ENCODE measurements at places on chromosomes 4 and X.

GRCh38 chr4:39565878-39566600 lies 38.8 kb upstream of the UGDH start:
- no peak for DNase-seq

- DNase-seq, result no peak
Observed at GRCh38 chr4:6056976-6057766, 38.9 kb upstream of the C4orf50 start.

DNA sequence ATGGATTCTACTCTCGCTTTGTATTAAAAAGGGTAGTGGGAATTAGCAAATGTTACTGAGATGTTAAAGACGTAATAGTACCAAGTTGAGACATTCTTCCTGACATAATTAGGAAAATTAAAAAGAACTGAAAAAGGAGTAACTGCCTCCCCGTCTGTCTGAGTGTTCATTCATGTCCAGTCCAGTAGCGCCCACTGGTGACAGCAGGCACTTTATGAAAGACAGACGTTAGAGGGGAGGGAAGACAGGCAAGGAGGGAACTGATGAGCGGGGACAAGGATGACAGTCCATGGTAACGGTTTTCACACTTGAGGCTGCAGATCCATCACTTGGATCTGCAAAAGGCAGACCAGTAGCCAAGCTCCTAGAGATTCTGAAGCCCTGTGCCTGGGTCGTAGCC lies 326.7 kb downstream of the STK32B start:
- no peak for DNase-seq

DNA sequence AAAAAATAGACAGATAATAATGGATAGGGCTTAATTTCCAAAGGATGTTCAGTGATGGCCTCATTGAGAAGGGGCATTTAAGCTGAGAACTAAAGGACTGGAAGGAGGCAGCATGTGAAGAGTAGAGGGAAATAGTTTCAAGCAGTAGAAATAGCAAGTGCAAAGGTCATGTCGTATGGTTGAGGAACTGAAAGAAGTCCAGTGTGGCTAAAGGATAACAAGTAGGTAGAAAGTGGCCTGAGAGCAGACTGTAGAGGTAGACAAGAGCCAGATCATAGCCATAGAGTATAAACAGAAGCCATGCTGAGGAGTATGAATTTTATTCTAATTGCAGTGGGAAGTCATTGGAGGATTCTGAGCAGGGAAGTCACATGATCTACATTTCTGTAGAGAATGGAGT lies 72.3 kb downstream of the GRIA3 start:
- no peak for DNase-seq

DNA sequence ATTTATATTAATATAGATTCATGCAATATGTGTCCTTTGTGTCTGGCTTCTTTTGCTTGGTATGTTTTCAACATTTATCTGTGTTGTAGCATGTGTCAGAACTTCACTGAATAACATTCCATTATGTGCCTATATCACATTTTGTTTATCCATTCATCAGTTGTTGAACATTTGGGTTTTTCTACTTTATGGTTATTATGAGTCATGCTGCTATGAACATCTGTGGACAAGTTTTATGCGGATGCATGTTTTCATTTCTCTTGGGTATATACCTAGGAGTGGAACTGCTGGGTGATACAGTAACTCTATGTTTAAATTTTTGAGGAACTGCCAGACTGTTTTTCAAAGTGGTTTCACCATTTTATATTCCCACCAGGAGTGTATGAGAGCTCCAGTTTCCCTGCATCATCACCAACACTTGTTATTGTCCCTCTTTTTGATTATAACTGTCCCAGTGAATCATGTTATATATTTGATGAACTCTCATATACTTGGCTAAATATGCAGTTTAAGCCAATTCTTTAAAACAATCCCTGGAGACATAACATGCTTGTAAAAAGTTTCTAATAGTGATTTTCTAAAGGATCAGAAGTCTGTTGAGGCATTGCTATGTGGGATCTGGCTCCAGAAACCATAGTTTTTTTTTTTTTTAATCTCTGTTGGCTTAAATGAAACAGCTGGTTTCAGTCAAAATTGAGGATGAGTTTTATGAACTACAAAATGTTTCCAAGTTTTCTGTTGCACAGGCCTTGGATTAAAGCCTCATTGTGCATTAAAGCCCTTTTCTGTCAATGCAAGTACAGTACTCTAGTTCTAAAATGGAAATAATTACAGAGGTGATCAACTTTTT lies 21.6 kb upstream of the REPS2 start:
- DNase-seq, result no peak

DNA sequence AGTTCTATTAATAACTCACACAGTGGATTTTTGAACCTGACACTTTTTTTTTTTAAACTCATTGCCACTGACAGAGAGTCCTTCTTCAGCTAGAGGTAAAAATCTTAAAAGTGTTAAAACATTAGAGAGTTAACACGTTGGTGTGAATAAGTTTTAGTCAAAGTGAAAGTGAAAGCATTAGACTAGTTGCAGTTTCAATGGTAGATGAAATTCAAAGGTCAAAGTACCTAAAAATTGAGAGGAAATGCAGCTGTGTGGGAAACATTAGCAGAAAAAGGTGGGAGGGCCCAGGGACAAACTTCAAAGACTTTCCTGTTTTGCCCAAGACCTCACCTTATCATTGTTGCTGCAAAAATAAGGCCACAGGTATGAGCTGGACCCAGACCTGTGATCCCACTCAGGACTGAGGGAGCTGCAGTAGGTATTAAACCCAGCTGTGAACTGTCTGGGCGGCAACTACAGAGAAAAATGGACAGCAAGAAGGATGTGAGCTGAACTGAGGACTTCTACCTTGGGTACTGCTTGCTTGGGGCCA lies 17.6 kb upstream of the GABRA4 start:
- DNase-seq, result no peak

- DNase-seq, result no peak
Observed at GRCh38 chr4:3308691-3309090, 15.9 kb downstream of the RGS12 start.

- DNase-seq, result no peak
Observed at GRCh38 chr4:93299118-93299517, 529.4 kb upstream of the ATOH1 start.

DNA sequence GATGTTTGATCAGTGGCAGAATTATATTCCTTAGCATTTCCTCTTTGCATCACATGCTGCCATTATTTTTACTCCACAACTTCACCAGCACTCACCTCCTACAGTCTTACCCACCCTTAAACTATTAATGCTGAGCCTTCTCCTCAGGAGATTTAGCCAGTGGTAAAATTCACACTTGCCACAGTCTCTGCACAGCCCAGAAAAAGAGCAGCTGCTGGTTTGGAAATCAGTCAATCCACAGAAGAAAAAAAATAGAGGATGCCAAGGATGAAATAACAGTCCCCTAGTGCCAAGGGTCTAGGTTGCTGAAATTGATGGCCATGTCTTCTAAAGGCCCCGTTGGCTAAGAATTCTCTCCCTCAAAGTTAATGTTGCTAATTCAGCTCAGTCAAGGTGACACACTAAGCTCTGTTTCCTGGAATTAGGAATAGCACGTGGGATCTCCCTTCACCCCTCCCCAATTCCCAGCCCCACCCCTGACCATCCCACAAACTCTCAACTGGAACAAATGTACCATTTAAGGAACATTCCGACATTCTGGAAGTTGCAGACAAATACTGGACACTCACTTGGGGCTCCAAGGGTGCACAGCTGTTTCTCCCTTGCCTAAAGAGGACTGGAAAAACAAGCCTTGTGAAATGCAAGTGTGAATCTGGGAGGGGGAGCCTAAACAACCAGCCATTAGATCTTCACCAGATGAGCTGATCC lies 5.7 kb downstream of the ATP1B4 start:
- DNase-seq, result no peak

DNA sequence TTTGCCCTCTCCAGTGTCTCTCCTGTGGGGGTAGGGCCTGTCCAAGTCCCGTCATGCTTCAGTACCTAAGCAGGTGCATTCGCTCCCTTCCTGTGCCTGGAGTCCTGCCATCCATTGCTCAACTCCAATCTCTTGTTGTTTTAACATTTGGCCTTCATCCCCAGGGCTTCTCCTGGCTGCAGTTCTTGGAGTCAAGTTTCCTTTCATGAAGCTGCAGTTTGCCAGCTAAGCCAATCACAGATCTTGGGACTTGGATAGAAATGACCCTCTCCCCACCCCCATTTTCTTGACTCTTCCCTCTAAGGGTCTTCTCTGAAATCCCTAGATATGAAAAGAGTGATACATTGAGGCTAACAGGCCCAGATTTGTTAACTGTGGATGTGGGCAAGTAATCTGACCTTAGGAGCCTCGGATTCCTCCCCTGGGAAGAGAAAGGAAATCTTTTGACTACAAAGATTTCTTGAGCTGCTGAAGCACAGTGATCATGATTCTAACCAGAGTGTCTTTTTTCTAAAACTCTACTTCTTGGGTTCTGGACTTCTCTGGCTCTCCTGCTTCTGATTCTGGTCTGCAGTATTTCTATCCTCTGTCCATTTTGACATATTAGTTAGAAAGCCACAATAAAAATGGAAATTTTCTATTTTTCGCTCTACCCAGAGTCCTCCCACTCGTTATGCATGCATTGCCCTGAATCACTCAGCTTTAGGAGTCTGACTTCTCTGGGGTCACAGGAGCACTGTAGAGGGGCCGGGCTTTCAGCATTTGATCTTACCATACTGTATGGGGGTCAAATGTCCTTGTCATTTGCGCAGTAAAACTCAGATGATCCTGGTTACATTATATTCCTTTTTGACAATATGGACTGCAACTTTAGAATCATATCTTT lies 61.0 kb downstream of the CHRNA9 start:
- DNase-seq, result no peak

GRCh38 chr4:47829438-47829837 lies 8.4 kb downstream of the CORIN start:
- DNase-seq, result no peak

DNA sequence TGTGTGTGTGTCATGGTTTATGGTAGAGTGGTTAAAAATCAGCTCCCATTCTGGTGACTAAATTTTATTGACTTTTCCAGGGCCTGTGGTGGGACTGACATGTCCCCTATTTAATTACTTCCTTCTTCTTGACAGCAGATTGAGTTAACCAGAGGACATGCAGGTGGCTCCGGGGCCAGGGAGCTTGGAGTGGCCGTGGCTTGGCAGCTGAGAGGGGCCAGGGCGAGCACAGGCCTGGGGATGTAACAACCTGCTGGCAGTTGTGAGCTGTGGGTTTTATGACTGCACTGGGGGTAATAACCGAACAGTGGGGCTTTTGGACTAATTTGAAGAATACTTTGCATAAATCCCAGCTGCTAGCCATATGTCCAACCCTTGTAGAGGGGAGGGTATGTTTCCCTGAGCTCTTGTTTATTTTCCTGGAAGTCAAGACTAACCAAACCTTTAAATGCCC lies 186.0 kb downstream of the MID1IP1 start:
- DNase-seq, result no peak

DNA sequence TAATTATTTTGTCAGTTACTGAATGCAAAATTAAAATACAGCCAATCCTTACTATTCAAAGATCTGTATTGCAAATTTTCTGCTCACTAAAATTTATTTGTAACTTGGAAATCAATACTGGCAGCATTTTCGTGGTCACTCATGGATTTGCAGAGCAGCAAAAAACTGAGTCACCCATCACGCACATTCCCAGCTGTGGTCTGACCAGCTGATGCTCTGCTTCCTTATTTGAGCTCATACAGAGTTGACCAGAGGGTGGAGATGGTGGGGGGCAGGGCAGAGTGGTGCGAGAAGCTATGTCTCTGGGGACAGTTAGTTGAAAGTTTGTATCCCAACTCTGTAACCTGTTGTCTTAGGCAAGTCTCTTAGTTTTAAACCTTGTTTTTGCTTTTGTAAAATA lies 214.8 kb downstream of the SPCS3 start:
- no peak for DNase-seq

GRCh38 chr4:60565558-60565957 lies 634.6 kb upstream of the ADGRL3 start:
- DNase-seq, result no peak

DNA sequence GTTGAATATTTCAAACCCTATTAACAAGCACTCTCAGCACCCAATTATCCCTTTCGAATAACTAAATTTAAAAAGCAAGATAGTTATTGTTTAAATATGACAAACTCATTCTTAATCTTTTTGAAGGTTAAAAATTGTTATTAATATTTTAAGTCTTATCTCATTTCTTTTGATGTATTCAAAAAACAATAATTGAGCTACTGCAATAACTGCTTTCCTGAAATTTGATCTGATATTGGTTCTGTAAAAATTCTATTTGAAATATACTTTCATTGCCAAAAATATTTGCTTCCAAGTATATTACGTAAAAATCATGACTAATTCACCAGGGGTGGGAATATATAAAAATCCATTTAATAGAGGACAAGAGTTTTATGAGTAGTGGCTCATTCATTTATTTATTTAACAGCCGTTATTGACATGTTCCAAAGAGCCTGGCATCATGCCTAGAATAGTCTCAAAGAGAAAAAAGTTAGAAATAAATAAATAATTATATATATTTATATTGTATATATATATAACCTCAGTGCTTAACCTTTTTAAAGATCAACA lies 34.4 kb downstream of the GLRA3 start:
- no peak for DNase-seq

DNA sequence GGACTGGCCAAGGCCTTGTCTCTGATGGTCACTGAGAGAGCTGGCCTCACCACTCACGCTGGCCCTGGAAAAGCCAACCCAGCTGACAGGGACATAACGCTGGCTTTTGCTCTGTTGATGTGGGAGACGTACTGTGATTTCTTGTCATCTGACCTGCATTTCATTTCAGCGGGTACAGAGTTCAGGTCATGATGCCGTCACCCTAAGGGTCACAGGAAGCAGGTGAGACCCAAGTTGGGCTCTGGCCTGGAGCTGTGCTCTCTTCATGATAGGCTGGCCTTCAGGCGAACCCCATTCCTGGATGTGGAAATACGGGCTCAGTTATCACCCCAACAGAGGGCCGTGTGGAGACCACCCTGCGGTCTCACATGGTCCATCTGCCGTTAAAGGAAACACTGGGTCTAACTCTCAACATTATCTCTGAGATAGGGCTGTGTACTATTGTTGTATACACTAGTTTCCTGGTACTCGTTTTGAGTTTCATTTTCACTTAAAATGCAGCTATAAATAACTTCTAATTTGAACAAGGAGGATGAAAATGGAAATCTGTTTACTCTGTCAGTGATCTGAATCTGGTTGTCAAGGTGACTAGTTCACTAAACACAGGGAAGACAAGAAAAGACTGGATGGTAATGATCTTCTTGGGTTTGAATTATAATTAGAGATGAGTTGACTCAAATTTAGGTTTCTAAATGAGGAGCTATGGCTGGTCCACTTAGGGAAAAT lies 89.1 kb downstream of the TBC1D9 start:
- no peak for DNase-seq

GRCh38 chrX:151688695-151689094 lies 6.6 kb upstream of the PRRG3 start:
- DNase-seq, result no peak

GRCh38 chrX:109294097-109294814 lies 187.6 kb downstream of the GUCY2F start:
- no peak for DNase-seq

GRCh38 chr4:169852481-169852880 lies 94.7 kb upstream of the HPF1 start:
- DNase-seq, result no peak

DNA sequence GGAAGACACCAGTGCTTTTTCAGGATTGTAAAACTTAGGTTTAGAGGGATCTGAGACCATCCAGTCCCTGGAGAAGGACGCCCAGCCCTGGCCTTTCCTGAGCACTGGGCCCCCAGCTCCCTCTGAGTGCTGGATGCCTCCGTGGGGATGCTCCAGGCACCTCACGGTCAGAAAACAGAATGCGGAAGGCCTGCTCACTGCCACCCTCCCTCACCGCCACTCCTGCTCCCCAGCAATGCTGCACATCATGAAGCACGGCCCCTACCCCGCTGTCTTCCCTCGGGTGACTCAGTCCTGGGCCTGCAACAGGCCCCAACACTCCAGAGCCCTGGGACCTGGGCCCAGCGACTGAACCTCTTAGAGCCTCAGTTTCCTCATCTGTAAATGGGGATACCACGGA lies 26.2 kb downstream of the ABLIM2 start:
- DNase-seq, result no peak

Data from cerebellar nuclear complex (tissue), 1 donor.